RWPE2 (cell line): ENCODE measurements at places on chromosomes 5 and 9.

DNA sequence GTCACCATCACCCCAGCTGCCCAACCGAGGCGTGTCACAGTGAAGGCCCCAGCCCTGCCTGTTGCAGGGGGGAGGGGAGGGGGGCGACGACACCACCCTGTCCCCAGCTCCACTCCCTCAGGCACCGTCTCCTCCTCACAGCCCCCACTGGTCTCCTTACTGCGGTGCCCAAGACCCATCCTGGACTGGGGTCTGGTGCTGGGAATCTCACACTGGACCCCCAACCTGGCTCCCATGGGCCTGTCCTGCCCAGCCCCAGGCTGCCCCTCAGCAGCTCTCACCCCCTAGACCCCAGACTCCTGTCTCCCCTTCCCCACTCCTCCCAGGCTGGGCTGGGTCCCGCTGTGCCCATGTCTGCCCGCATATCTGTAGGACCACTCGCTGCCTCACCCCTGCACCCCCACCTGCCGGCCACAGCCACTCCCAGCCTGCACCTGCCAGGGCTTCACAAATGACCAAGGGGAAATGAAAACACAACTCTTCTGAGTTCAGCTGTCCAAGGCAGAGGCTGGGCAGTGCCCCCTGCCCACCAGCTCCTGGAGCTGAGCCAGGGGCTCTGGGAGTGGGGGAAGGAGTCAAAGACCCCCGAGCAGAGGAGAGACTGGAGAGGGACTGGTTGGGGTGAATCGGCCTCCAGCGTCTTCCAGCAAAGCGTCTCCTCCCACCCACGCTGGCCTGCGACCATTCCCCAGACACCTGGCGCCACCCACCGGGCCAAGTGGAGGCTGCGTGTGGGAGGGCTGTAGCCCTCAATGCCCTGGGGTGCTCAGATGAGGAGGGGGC is 32.6 kb upstream of the EGFL7 start:
- DNase-seq, result peak; percentile 72

DNA sequence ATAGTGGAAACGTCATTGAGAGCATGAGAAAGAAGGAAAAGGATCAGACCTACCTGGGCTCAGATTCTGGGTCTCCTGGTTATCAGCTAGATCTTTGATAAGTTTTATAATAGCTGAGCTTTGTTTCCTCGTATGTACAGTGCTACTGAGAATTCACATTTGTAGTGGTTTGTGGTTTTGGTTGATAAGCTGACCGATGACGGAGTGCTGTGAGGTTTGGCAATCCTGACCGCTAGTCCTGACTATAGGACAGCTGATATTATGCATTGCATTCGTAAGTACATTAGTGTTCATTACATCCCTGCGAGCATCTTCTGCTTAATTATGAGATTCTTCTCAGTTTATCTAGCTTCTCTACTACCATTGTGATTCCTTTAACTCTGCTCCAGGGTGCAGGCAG is 190.7 kb upstream of the SLC27A6 start:
- DNase-seq, result no peak

DNA sequence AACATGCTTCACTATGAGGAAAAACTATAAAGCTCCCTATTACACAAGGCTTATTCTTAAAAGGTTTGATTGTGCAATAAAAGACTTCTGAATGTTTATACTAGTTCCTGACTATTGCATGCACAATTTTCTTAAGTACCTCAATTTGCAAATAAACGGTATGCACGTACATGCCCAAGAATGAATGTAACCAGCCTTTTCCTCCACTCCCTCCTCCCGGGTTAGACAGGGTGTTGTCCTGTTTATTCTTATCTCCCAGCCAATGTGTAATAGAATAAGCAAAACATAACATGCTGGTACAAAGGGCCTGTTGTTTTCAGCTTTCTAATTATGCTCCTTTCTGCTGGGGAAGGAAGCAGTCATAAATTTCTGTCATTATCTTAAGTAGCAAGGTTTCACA is 79.1 kb downstream of the AOPEP start:
- DNase-seq, result peak; percentile 73

- DNase-seq, result no peak
These were observed 3.0 kb downstream of the FEM1C start for GRCh38 chr5:115541611-115542010.

GRCh38 chr9:18215626-18216025 is 258.3 kb upstream of the ADAMTSL1 start:
- no peak for DNase-seq

- DNase-seq, result no peak
These were observed 95.4 kb upstream of the LIFR start for GRCh38 chr5:38651806-38652205.

- DNase-seq, result no peak
These were observed 289.7 kb downstream of the PBX3 start for GRCh38 chr9:126036881-126037291.

DNA sequence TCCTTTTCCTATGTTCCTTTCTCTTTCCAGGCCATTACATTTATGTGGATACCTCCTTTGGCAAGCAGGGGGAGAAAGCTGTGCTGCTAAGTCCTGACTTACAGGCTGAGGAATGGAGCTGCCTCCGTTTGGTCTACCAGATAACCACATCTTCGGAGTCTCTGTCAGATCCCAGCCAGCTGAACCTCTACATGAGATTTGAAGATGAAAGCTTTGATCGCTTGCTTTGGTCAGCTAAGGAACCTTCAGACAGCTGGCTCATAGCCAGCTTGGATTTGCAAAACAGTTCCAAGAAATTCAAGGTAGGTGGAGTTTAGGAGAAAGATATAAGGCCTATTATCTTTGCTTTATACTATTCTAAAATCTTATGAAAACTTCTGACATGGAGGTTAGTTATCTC is 64.5 kb downstream of the MAMDC2 start:
- DNase-seq, result no peak

- no peak for DNase-seq
These were observed 12.9 kb downstream of the PLPP1 start for GRCh38 chr5:55521881-55522280.

- DNase-seq, result no peak
These were observed 110.5 kb downstream of the PHF2 start for GRCh38 chr9:93686880-93687236.

DNA sequence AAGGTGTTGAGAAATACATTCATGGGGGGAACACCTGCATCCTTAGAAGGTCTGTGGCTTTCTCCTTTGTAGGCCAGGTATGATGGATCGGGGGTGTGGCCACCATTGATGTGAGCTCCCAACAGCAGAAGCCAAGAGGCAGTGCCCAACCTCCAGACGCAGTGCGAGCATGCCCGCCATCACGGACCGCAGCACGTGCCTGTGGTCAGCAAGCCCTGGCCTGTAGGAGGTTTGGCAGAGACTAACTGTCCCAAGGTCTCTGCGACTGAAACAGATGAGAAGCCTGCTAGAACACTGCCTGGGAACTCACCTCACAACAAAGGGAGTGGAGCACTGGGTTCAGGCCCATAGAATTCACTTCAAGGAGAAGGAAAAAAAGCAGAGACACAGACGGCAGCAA is 31.9 kb upstream of the ZNF354A start:
- DNase-seq, result no peak

GRCh38 chr9:104766025-104766424 is 2.1 kb downstream of the NIPSNAP3B start:
- DNase-seq, result no peak

DNA sequence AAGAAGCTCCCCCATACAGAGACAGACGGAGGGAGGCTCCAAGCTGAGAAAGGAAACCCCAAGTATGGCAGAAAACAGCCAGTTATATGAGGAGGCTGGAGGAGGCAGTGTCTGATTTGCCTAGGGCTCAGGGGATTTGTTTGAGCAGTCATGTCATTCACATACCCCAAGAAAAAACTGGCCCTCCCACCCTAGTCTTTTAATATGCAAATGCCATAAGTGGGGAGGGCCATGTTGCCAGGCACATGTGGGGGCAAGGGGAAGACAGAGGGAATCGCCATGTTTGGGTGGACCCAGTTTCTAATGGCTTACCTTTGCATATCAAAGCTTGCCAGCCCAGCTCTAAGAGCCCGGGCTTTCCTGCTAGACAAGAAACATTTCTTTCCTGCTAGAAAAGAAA is 1163.8 kb downstream of the TAF11L14 start:
- DNase-seq, result no peak

GRCh38 chr9:88680041-88680440 is 145.1 kb downstream of the NXNL2 start:
- DNase-seq, result no peak

- DNase-seq, result no peak
These were observed 322.8 kb downstream of the GLIS3 start for GRCh38 chr9:3976865-3977613.

DNA sequence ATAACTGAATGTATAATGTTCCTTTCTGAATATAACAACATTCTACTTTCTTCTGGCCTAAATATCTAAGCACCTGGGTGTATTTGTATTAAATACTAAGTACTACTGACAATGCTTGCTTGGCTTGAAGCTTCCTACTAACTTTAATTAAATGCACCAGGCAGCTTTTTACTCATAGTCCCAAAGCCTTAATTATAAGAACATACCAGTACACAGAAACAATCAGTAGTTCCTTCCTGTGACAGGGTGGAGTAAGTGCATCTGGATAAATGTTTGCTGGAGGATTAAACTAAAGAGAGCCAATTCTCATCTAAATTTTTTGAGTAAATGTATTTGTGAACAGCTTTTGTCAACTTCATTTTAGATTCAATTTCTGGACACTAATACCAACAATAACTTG is 558.6 kb upstream of the SEMA6A start:
- DNase-seq, result no peak

DNA sequence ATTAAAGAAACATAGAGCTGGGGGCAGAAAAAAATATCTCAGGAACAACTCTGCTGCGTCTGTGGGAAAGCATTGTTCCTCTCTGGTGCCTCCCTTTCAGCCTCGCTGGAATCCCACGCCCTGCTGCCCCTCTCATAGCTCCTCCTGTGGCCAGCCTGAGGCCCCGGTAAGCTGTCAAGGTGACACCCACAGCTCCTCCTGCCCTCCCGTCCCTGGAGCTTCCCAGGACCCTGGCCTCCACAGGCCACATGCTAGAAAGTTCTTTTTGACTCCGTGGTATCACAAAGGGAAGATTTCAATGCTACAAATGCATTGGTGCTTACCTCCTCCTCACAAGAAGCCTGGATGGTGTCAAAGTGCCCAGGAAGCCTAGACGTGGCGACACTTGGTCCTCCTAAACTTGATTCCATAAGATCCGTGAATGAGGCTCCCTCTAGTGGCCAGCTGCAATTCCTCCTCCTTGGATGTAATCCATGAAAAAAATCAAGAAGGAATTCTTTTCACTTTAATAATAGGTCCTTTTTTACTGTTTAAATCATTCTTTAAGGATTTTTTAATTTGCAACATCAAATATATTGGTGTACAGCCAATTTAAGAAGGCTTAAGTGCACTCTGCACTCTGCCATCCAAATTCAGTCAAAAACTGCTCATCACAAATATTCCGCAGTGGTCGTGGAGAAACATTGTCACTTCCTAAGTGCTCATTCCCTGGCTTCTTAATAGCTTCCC is 104.9 kb downstream of the CFAP90 start:
- DNase-seq, result no peak

- no peak for DNase-seq
These were observed 494 bp upstream of the STK32A start for GRCh38 chr5:147234239-147234824.

DNA sequence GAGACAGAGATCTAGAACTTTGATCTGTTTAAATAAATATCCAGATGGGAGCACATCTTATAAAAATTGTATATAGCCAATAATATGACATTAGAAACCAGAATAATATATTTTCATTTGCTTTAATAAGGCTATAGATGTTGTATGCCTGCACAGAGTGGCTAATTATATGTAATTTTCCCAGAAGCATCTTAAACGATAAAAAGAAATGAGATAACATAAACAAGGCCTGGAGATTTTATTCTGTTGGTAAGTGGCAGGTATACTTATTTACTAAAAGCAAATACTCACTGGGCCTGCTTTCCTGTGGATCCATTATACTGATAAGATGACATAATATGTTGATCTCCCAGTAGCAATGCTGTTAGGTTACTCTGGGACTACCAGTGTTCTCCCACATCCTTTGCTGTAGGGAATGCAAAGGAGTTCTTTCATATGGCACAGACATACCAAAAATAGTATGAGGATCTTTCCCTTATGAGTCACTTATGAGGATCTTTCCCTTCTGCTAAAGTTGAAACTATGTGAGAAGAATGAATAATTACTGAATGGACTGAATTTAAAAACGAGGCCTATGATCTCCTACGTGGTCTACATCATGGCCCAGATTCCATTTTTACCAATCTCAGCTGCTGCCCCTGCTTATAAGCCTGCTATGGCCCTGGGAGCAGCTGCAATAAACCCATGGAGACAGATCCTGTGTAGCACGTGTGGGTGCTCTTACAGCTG is 112.1 kb downstream of the NUDT12 start:
- DNase-seq, result no peak

GRCh38 chr9:129069862-129070641 is 10.9 kb upstream of the DOLPP1 start:
- no peak for DNase-seq

GRCh38 chr5:173201636-173202265 is 33.3 kb downstream of the NKX2-5 start:
- DNase-seq, result no peak

DNA sequence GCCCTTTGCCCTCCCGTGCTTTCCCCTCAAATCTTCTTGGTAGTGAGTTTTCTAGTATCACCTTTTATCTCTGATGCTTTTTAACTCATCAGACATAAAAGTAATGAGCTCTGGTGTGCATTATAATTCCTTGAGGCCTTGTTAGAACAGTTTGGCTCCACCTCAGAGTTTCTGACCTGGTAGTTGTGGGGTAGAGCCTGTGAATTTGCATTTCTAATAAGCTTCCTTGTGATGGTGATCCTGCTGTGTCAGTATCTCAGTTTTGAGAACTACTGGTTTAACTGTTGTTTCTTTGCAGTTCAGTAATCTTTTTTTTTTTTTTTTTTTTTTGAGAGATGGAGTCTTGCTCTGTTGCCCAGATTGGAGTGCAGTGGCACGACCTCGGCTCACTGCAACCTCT is 31.1 kb downstream of the UBE2D2 start:
- DNase-seq, result no peak
